ENCODE measurements at places on chromosomes 7 and 10.

DNA sequence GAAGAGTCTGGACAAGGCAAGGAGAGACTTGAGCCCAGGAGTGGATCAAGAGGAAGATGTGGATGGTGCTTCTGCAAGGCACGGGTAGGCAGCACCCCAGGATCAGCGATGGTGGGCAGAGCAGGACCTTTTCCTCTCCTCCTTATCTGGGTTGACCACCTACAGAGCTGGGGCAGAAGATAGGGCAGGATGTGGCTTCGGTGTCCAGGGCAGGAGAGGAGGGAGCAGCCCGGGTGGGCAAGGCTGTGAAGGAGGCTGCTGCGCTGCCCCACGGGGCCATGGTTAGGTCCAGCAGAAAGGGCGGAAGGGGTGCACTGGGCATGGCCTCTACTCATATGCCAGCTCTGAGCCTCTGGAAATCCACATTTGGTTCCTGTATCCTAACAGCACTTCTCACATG, 20.0 kb upstream of the PARP12 start:
- DNase-seq: no peak

DNA sequence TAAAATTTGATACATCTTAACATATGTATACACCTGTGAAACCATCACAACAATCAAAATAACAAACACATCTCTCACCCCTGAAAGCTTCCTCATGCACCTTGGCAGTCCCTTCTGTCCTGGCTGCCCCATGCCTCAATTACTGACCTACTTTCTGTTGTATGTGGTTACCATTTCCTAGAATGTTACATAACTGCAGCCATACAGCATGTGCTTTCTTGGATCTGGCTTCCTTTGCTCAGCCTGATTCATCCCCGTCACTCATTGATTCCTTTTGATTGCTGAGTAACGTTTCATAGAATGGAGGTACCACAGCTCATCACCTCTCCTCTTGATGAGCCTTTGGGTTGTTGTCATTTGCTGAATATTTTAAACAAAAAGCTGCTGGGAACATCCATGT, 165.3 kb downstream of the CELF2 start:
- no peak for DNase-seq

GRCh38 chr10:71179382-71179781, 33.0 kb upstream of the UNC5B start:
- DNase-seq: no peak

GRCh38 chr10:87723500-87723899, 63.8 kb downstream of the PAPSS2 start:
- no peak for DNase-seq

- no peak for DNase-seq
Measured at GRCh38 chr10:103643381-103643780, 149.9 kb downstream of the NEURL1 start.

GRCh38 chr10:49310460-49310859, 11.5 kb downstream of the C10orf71 start:
- DNase-seq: no peak

- DNase-seq: no peak
Measured at GRCh38 chr10:55174419-55174818, 373.4 kb upstream of the PCDH15 start.

- no peak for DNase-seq
Measured at GRCh38 chr7:143929224-143929920, 5.7 kb upstream of the OR2F2 start.

DNA sequence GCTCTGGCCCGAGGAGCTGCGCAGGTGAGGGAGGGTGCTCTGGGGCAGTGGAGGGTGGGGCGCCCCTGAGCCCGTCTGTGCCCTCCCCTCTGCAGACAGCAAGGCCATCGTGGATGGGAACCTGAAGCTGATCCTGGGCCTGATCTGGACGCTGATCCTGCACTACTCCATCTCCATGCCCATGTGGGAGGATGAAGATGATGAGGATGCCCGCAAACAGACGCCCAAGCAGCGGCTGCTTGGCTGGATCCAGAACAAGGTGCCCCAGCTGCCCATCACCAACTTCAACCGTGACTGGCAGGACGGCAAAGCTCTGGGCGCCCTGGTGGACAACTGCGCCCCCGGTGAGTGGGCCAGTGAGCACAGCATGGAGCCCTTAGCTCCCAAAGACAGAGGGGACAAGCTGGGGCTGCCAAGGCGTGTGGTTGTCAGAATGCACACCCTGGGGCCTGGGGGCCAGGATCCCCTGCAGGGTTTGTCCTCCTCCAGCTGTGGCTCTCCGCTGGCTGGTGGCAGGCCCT, 5.1 kb downstream of the FLNC start:
- DNase-seq: no peak

DNA sequence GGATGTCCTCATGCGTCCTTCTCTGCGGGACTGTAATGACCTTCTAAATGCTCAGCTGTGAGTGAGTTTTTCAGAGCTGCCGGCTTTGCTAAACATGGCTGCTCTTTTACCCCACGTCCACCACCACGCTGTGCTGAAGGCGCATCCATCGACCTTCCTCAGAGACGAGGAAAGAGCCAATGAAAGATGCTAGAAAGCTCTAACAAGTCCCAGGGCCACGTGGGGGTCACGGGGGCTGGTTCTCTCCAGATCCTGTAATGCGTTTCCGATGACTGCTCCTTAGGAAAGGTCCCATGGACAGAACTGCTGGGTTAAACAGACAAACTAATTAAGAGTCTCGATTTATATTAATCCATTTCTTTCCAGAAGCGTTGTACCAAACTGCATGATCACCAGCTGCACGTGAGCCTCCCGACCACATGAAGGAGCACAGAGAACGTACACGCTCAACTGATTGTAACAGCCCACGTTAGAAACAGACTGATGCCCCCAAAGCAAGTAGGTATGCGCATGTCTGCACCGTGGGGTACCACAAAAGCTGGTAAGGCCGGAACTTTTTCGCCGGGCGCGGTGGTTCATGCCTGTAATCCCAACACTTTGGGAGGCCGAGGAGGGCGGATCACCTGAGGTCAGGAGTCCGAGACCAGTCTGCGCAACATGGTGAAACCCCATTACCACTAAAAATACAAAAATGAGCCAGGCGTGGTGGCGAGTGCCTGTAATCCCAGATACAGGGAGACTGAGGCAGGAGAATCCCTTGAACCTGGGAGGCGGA, 109.6 kb downstream of the TCERG1L start:
- DNase-seq: no peak

DNA sequence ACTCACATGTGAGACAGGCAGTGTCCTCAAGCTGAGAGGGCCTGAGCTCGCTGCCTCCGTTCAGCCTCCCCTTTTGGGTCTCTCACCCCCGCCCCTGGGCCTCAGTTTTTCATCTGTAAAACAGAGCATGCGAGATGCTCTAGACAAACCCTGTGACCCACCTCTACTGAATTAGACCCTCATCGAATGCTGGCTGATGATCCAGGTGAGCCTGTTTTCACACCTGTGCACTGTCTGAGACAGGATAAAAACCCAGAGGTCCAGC, 102.1 kb downstream of the PDGFA start:
- DNase-seq: no peak

DNA sequence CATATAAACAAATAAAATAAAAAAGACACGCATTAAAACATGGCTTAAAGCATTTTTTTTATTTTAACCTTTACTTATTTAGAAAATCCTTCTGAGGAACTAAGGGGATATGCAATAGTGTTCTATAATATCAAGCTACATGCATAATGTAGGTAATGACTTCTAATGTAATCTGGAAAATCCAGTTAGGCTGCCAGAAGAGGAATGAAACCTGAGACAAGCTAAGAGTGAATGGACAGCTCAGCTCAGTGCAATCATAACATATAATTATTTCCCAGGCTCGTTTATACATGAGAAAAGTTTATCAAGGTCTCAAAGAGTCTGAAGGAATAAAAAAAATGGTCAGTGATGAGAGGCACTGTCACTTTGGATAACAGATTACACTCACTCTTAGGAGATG, 649.0 kb upstream of the PCDH15 start:
- DNase-seq: no peak

DNA sequence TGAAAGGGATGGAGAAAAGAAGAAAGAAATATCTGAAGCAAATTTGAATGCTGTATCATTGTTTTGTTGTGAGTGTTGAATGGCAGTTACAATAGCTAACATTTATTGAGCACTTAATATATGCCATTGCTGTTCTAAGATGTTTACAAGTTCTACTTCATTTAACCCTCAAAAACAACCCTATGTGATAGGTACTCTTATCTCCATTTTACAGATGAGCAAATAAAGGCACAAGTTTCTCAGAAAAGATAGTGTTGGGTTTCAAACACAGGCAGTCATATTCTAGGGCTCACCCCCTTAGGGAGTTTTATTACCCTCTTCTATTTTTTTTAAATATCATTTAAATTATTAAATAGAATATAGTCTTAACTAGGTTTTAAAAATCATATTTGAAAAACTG, 8.3 kb upstream of the ELAPOR2 start:
- DNase-seq: no peak

DNA sequence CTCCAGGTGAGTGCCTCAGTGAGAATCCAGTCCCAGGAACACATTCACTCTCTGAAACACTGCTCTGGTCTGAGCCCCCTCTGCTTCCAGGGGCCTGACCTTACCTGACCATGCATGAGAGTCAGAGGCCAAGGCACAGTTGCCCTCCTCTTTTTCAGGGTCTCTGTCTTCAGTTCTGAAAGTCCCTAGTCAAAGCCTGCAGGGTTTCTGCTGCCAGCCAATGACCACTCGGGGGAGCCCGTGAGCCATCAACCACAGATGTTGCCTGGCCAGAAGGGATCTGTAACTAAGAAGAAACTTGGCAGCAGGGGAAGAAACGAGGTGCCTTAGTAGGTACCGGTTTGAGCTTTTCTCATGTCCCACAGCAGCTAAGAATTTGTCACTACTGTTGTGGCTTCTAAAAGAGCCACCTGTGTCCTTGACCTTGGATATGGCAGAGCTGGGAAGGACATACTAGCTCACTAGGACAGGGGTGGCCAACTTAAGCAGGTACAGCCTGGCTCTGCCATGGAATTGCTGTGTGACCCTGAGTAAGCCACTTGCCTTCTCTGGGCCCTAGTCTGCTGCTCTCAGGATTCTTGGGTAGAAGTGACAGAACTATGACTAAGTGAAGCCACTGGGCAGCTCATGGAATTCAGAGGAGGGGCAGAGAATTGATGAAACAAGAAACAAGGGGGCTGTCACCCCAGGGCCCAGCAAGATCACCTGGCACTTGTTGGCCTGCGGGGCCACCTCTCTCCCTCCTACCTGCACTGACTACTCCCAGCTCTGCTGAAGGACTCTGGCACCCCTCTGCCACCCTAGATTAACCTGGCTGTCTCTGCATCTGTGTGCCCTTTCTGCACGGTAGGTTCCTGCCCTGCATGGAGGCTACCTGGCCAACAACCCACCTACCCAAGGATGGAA, 83.8 kb upstream of the GPR26 start:
- DNase-seq: peak; percentile 80

GRCh38 chr10:34748767-34749166, 66.3 kb downstream of the PARD3 start:
- no peak for DNase-seq

DNA sequence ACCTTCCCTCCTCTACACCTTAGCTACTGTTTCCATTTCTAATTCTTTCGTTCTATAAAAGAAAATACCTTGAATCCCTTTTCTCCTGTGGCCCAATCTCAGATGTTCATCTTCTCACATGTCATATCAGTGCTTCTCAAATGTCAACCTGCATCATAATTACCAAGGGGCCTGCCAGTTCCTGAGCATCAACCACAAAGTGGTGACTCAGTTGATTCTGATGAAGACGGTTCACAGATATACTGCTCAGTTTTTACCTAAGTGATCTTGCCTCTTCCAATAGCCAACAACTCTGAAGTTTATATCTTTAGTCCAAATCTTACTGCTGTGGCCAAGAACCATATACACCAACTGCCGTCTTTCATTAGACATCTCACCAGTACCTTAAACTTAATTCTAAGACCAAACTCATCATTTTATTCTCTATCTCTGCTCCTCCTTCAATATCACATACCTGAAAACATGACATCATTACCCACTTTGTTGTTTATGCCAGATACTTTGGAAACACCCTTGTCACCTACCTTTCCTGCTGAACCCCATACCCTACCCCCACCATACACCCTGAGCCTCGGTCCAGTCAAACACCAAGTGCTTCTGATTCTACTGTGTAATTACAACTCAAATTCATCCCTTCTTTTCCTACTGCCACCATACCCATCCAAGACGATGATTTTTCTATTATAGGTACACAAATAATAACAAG, 115.5 kb downstream of the LMBR1 start:
- peak; percentile 19 for DNase-seq

DNA sequence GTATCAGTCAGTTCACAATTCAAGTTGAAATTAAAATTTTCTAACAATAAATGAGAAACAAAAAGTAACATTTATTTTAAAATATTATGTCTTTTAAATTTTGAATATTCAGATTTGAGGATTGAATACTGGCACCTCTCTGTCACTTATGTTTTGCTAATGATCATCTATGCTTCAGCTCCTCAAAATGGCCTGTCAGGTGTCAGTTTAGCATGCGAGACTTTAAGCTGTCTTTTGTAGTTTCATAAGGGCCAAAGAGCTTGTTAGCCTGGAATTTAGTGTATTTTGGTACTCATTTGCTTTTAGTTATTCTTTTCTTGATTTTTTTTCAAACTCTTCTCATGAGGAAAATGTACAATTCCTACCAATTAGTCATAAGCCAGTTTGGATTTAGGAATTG, 102.0 kb upstream of the RPA3 start:
- no peak for DNase-seq

DNA sequence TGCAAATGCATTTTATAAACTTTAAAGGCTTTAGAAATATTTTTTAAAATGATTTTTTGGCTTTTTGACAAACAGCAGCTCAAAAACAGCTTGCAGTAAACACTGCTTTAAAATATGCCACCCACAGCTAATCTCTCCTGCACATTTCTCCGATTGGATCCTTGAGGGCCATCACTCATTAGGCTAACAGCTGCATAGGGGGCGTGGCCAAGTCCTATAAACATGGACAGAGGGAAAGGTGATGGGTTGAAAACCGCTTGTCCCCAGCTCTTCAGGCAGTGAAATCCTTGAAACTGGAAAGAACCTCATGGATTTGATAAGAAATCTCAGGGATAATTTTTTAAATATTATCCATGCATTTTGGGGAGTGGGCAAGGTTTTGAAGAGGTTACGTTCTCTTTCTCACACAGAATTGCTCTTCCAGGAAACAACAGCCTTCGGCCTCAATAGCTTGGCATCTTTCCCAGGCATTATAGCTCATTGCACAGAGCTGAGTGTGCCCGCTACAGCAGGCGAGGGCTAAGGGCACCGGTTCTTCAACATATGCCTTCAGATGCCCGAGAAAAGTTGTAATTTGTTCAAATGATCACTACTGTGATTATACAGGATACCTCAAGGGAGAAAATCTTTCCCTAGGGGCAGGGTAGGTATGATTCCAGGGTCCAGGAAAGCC, 1.7 kb downstream of the PLEKHS1 start:
- no peak for DNase-seq
